ENCODE measurements at places on chromosomes 2 and 18.

- H3K36me3 ChIP-seq: no peaks in the 10 kb centered on the region
- no peak for DNase-seq
- H3K27me3 ChIP-seq: peaks cover 88% of the 10 kb centered on the region
- H3K4me3 ChIP-seq: peak overlapping the region; percentile 45
- no peak overlapping the region for H3K27ac ChIP-seq
These were observed 559 bp downstream of the TMEM37 start for GRCh38 chr2:119431976-119432850.

DNA sequence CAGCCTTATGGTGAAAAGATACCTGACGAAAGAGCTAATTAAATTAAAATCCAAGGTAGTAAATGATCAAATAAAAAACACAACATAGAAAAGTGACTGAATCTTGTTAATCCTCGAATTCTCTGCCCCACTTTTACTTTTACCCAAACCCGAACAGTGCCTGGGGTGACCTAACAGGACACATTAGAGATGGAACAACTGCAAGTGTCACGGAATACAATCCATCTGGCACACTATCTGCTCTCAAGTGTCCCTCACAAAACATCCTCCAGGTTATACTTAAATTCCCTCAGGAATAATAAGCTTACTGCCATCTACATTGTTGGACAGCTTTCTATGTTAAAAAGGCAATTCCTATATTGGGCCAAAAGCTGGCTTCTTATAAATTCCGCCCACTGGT lies 236.3 kb upstream of the SLC14A2 start:
- no peak overlapping the region for H3K4me3 ChIP-seq
- DNase-seq: no peak
- no peak overlapping the region for H3K27ac ChIP-seq
- no peaks in the 10 kb centered on the region for H3K36me3 ChIP-seq
- H3K4me1 ChIP-seq: no peaks in the 10 kb centered on the region

- H3K36me3 ChIP-seq: no peaks in the 10 kb centered on the region
- no peaks in the 10 kb centered on the region for H3K4me1 ChIP-seq
These were observed 64.7 kb upstream of the DSEL start for GRCh38 chr18:67581178-67581577.

- peaks cover 26% of the 10 kb centered on the region for H3K36me3 ChIP-seq
- no peak for DNase-seq
- H3K27ac ChIP-seq: no peak overlapping the region
- no peak overlapping the region for H3K4me3 ChIP-seq
These were observed 134.1 kb upstream of the ITGB6 start for GRCh38 chr2:160334028-160334741.

GRCh38 chr18:9604348-9604747 lies 10.0 kb downstream of the PPP4R1 start:
- H3K27ac ChIP-seq: no peak overlapping the region
- H3K4me1 ChIP-seq: peaks cover 19% of the 10 kb centered on the region
- H3K36me3 ChIP-seq: peaks cover 15% of the 10 kb centered on the region
- no peaks in the 10 kb centered on the region for H3K27me3 ChIP-seq
- no peak for DNase-seq
